ENCODE measurements at places on chromosomes 7 and 10. TPM values are rescaled to one million over a fixed set of nuclear protein-coding genes. Genes with fewer than 3 reads are reported as not detected.
A peak's percentile ranks its signal among the peaks of the same experiment; 100 is the strongest.

DNA sequence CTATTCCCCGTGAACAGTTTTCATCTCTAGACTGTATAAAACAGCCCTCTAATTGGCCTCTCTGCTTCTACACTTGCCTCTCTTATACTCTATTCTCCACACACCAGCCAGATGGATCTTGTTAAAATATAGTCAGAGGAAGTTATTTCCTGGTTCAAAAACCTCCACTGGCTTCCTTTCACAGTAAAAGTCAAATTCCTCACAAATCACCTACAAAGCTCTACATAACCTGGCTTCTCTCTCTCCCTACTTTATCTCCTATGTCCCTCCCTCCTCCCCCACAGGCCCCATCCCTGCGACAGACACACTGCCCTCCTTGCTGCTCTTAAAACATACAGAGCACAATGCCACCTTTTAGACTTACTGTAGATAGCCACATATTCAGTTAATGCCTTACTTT is 60.1 kb downstream of the TPK1 start:
- H3K36me3 ChIP-seq, result no peaks in the 10 kb centered on the region
- no peak for DNase-seq

DNA sequence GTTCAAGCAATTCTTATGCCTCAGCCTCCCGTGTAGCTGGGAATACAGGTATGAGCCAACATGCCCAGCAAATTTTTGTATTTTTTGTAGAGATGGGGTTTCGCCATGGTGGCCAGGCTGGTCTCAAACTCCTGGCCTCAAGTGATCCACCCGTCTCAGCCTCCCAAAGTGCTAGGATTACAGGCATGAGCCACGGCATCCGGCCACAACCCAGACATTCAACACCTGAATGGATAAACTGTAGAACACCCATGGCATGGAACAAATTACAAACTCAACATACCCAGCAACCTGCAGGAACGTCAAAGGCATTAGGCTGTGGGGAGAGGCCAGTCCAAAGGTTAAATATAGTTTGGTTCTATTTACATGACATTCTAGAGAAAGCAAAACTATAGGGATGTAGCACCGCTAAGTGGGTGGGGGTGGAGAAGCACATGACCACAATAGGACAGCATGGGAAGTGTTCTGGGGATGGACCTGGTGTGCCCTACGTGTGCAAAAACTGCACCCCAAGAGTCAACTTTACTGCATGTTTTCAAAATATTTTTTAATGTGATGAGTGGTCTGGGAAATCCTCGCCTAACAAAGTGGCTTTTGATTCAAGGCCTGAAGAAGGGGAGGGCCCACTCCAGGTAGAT is 6.5 kb upstream of the PGAM2 start:
- no peak overlapping the region for H3K4me3 ChIP-seq
- H3K4me1 ChIP-seq, result peaks cover 23% of the 10 kb centered on the region
- H3K36me3 ChIP-seq, result peaks cover 9% of the 10 kb centered on the region
- H3K27me3 ChIP-seq, result no peaks in the 10 kb centered on the region
- H3K27ac ChIP-seq, result peak overlapping the region; percentile 77

GRCh38 chr7:151844071-151844824 is 32.7 kb downstream of the PRKAG2 start:
- no peaks in the 10 kb centered on the region for H3K27me3 ChIP-seq
- H3K4me3 ChIP-seq, result no peak overlapping the region
- no peak for DNase-seq
- no peak overlapping the region for H3K27ac ChIP-seq
- no peaks in the 10 kb centered on the region for H3K36me3 ChIP-seq
- H3K4me1 ChIP-seq, result no peaks in the 10 kb centered on the region

GRCh38 chr7:129435414-129435829 is 1.2 kb downstream of the STRIP2 start:
- peaks cover 22% of the 10 kb centered on the region for H3K4me1 ChIP-seq
- H3K36me3 ChIP-seq, result no peaks in the 10 kb centered on the region
- DNase-seq, result no peak

- no peaks in the 10 kb centered on the region for H3K27me3 ChIP-seq
- H3K4me1 ChIP-seq, result no peaks in the 10 kb centered on the region
- H3K27ac ChIP-seq, result no peak overlapping the region
- no peak for DNase-seq
These were observed 447.4 kb upstream of the PFKP start for GRCh38 chr10:2619916-2620315.

DNA sequence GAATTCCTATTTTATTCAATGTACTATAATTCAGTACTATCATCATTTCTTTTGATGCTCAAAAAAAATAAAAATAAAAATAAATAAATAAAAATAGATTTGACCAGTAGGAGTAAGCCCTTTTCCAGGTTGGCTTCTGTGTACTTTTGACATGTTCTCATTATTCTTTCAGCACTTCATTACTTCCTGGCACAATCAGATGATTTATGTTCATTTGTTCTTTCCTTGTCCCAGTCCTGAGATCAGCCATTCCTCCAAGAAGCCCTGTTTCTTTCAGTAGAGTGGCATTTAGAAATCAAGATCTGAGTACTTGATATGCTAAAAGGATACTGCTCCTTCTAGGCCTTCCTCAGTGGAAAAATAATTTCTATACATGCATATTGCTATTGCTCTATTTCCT is 20.9 kb downstream of the ARL4A start:
- no peak for DNase-seq
- H3K27me3 ChIP-seq, result no peaks in the 10 kb centered on the region
- no peak overlapping the region for H3K4me3 ChIP-seq
- H3K4me1 ChIP-seq, result no peaks in the 10 kb centered on the region

- peaks cover 8% of the 10 kb centered on the region for H3K4me1 ChIP-seq
- no peak overlapping the region for H3K27ac ChIP-seq
- H3K27me3 ChIP-seq, result no peaks in the 10 kb centered on the region
- no peak overlapping the region for H3K4me3 ChIP-seq
- no peaks in the 10 kb centered on the region for H3K36me3 ChIP-seq
These were observed 174.3 kb downstream of the IMMP2L start for GRCh38 chr7:111388016-111388415.

GRCh38 chr7:25947669-25948516 is 204.1 kb upstream of the NFE2L3 start:
- no peaks in the 10 kb centered on the region for H3K27me3 ChIP-seq
- H3K36me3 ChIP-seq, result no peaks in the 10 kb centered on the region

GRCh38 chr7:55063061-55063460 is 44.2 kb downstream of the EGFR start:
- DNase-seq, result no peak
- H3K4me1 ChIP-seq, result peaks cover 55% of the 10 kb centered on the region
- no peaks in the 10 kb centered on the region for H3K36me3 ChIP-seq
- H3K27me3 ChIP-seq, result no peaks in the 10 kb centered on the region
- H3K27ac ChIP-seq, result peak overlapping the region; percentile 31

- no peak for DNase-seq
- no peaks in the 10 kb centered on the region for H3K27me3 ChIP-seq
- no peaks in the 10 kb centered on the region for H3K4me1 ChIP-seq
- H3K27ac ChIP-seq, result no peak overlapping the region
- no peak overlapping the region for H3K4me3 ChIP-seq
These were observed 48.5 kb upstream of the ADGRA1 start for GRCh38 chr10:133039107-133039802.

GRCh38 chr10:82400841-82401240 is 525.8 kb downstream of the NRG3 start:
- H3K36me3 ChIP-seq, result no peaks in the 10 kb centered on the region
- H3K4me1 ChIP-seq, result no peaks in the 10 kb centered on the region
- H3K27ac ChIP-seq, result no peak overlapping the region
- no peak for DNase-seq
- no peaks in the 10 kb centered on the region for H3K27me3 ChIP-seq

GRCh38 chr7:84110400-84110799 is 84.2 kb downstream of the SEMA3A start:
- no peaks in the 10 kb centered on the region for H3K27me3 ChIP-seq
- DNase-seq, result no peak
- no peak overlapping the region for H3K4me3 ChIP-seq
- H3K4me1 ChIP-seq, result peaks cover 50% of the 10 kb centered on the region

DNA sequence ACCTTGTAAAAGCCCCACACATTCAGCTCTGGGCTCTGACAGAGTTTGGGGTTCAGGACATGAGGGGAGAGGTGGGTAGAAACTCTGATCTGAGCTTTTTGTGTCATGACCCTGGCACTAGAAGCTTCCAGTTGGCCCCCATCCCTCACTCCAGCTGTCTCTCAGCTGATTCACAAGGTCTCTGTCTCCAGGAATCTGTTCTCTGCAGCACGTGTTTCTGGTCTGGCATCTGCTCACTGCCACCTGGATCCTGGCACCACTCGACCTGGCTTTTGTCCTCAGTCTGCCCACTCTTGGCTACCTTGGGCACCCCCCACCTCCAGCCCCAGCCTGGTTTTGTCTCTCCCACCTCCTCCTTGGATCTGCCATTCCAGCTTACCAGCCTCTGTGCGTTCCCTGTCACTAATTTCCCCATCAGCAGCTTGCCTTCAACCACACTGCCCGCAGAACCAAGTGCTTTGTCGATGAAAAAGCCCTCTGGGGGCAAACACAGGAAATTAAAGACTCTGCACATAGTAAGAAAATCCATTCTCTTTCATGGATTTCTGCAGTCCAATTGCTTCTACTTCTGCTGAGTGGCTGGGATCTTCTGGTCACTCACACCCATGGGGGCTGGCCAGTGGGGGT is 18.3 kb upstream of the ADCYAP1R1 start:
- H3K27ac ChIP-seq, result no peak overlapping the region
- H3K36me3 ChIP-seq, result no peaks in the 10 kb centered on the region
- H3K4me1 ChIP-seq, result no peaks in the 10 kb centered on the region
- H3K4me3 ChIP-seq, result no peak overlapping the region
- no peak for DNase-seq

- no peak overlapping the region for H3K27ac ChIP-seq
- H3K27me3 ChIP-seq, result no peaks in the 10 kb centered on the region
- DNase-seq, result no peak
- H3K36me3 ChIP-seq, result no peaks in the 10 kb centered on the region
- no peaks in the 10 kb centered on the region for H3K4me1 ChIP-seq
- no peak overlapping the region for H3K4me3 ChIP-seq
These were observed 82.8 kb upstream of the FAM171A1 start for GRCh38 chr10:15453926-15454325.

GRCh38 chr10:98340261-98340939 is 72.4 kb upstream of the LOXL4 start:
- no peak overlapping the region for H3K4me3 ChIP-seq
- peaks cover 14% of the 10 kb centered on the region for H3K4me1 ChIP-seq
- no peak overlapping the region for H3K27ac ChIP-seq
- H3K27me3 ChIP-seq, result no peaks in the 10 kb centered on the region

GRCh38 chr10:43257347-43258210 is 9.3 kb downstream of the RASGEF1A start:
- no peak overlapping the region for H3K27ac ChIP-seq
- H3K27me3 ChIP-seq, result no peaks in the 10 kb centered on the region
- DNase-seq, result no peak
- H3K4me3 ChIP-seq, result no peak overlapping the region
- H3K36me3 ChIP-seq, result no peaks in the 10 kb centered on the region

DNA sequence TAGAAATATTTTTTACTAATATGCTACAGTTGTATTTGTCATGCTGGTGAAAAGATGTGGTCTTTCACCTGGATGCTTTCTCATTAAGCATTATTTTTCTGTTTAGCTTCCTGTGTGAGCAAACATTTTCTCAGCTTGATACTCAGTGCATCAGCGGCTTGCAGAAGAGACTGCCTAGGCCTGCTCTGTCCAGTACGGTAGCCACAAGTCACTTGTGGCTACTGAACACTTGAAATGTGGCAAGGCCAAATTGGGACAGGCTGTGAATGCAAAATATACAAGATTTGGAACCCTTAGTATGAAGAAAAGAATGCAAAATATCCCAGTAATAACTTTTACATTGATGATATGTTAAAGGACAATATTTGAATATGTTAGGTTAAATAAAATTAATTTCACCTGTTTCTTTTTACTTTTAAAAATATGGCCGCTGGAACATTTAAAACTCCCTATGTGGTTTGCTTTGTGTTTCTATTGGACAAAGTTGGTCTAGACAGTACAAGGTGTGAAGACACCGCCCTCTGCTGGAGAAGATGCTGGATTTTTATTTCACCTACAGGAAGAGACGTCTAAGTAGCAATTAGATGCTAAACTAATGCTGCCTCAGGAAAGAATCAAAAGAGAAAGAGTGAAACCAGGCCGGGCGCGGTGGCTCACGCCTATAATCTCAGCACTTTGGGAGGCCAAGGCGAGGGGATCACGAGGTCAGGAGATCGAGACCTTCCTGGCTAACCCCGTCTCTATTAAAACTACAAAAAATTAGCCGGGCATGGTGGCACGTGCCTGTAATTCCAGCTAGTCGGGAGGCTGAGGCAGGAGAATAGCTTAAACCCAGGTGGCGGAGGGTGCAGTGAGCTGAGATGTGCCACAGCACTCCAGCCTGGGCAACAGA is 5.3 kb downstream of the SRGN start:
- no peaks in the 10 kb centered on the region for H3K27me3 ChIP-seq
- no peaks in the 10 kb centered on the region for H3K4me1 ChIP-seq
- no peak overlapping the region for H3K4me3 ChIP-seq

DNA sequence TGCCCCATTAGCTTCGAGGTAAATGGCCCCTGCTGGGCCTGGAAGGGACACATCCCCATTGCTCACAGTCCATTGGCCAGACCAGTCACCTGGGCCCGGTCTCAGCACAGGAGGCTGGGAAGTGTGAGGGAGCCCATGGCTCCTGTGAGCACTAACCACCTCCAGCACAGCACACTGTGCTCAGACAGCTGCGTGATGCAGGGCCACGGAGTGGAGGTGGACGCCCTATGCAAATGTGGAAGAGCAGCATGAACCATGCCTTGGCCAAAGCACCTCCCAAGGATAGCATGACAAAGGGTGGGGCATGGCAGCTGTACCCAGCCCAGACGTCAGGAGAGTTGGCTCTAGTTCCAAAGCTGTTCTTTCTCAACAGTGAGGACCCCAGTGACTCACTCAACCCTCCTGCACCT is 120.1 kb upstream of the ZMIZ1 start:
- peaks cover 39% of the 10 kb centered on the region for H3K4me1 ChIP-seq
- no peak overlapping the region for H3K27ac ChIP-seq
- no peaks in the 10 kb centered on the region for H3K36me3 ChIP-seq
- H3K27me3 ChIP-seq, result no peaks in the 10 kb centered on the region
- no peak for DNase-seq

DNA sequence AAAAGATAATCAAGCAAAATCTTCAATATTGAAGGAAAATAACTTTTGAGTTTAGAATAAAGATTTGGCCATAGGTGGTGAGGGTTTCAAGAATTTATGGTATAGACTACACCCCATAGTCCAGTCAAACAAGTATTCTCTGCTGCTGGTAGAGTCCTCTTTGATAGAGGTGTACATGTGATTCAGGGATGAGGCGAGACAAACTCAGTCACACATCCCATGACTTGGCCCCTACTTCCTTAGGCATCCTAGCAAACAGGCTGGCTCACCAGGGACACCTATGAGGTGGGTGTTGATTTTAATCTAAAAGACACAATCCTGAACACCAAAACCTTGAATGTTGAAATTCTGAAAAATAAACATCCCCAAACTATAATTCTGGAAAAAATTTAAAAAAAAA is 78.1 kb upstream of the SLC25A13 start:
- no peaks in the 10 kb centered on the region for H3K36me3 ChIP-seq
- H3K27ac ChIP-seq, result no peak overlapping the region
- no peaks in the 10 kb centered on the region for H3K4me1 ChIP-seq
- no peak overlapping the region for H3K4me3 ChIP-seq
- DNase-seq, result no peak

- DNase-seq, result peak; percentile 93
- no peaks in the 10 kb centered on the region for H3K36me3 ChIP-seq
- H3K4me1 ChIP-seq, result peaks cover 47% of the 10 kb centered on the region
- H3K4me3 ChIP-seq, result peak overlapping the region; percentile 57
- H3K27ac ChIP-seq, result peak overlapping the region; percentile 71
These were observed 120.6 kb downstream of the PRPF18 start for GRCh38 chr10:13707156-13707881.

Gene AKR1C4
- total RNA-seq, result not detected

Gene ODAD2
- total RNA-seq, result 2.5 TPM

Gene GIMAP6
- total RNA-seq, result 22.1 TPM

Gene CPA4
- total RNA-seq, result not detected

Gene ELMO1
- total RNA-seq, result 42.9 TPM

Gene IKZF1
- total RNA-seq, result 5.5 TPM

Gene RHOBTB1
- 25.5 TPM for total RNA-seq

Gene AASS
- total RNA-seq, result 40.0 TPM
